Activated CD8-positive, alpha-beta T cell treated with anti-CD3 and anti-CD28 coated beads for 36 hours (primary cell): ENCODE measurements at places on chromosomes 6 and 20.
A peak's percentile ranks its signal among the peaks of the same experiment; 100 is the strongest.

DNA sequence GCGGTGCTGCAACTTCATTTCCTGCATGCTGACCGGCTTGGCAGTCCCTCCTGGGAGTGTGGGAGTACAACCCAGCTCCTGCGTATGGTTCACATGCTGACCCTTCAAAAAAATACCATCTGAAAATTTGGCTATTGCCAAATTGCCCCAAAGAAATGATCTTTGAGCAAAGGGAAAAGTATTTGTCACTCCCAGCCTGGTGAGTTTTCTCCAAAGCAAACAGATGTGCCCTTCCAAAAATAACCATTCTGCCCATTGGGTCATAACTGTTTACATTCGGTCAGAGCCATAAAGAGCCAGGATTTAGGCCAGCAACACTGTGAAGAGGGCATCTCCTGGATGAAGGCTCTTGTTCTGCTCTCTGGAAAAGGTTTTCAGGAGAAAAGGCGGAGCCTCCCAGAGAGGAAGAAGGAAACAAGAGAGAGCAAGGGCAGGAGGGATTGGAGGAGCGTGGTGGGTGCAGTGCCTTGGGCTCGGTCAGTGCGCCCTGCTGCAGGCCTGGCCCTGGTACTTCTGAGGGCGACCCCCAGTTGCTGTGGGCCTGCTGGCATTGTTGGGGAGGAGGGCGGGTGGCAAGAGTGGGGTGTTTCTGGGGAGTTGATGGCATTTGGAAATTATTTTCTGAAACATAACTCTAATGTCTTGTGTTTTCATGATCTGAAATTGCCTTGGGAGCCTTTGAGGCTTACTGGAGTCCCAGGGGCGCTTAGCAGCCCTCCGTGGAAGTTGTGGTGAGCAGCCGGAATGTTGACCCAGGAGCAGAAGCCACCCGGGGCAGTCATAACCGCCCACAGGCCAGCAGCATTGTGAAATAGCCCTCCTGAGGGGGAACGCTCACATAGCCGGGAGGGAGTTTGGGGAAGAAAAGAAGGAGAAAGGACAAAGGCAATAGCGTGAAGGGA is 248.4 kb downstream of the MYLK4 start:
- no peak for DNase-seq

- DNase-seq = no peak
These were observed 122.9 kb upstream of the QKI start for GRCh38 chr6:163291622-163292021.

DNA sequence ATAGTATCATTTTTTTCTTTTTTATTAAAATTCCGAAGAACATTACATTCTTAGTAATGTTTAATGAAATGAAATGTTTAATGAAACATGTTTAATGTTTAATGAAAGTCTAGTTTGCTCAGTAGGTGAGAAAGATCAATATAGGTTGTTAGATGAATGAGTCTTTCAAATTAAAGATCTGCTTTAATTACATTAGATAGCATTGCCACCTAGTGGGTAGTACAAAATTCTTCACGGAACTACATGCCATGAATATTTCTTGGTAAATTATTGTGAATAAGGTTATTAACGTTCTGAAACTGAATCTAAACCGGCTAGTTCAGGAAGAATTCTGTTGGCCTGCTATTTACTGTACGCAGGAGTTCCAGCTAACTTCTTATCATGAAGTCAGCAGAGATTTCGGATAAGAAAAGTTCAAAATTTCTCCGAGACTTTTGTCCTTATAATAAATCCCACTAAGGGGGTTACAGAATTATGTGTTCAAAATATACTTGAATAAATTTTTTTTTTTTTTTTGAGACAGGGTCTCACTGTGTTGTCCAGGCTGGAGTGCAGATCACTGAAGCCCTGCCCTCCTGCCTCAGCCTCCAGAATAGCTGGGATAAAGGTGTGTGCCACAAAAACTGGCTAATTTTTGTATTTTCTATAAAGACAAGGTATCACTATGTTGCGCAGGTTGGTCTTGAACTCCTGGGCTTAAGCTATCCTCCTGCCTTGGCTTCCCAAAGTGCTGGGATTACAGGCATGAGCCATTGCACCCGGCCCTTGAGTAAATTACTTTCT is 7.9 kb upstream of the GMNN start:
- no peak for DNase-seq

DNA sequence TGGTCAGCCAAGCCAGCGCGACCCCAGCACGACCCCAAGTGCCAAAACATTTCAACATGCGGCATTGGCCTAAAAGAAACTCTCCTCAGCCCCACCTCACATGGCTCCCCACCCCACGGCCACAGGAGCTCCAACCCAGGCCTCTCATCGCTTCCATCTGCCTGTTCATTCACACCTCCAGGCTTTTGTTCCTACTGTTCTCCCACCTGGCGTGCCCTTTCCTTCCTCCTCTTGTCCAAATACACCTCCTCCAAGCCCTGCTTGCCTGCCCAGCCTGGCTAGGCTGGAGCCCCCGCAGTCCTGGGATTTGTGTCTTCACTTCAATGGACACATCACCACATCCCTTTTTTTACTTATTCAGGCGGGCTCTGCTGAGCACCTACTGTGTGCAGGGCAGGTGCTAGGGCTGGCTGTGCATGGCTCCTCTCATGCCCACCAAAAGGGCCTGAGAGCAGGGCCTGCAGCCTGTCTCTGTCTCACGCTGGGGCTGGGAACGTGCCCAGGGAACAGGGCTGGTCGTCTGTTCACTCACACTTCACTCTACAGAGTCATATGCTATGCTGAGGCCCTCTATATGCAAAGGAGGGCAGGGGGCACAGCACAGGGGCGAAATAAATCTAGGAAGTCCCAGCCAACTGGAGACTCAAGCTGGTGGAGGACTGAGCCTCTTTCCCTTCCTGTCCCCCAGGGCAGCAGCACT is 61.1 kb downstream of the GRM4 start:
- DNase-seq = no peak

GRCh38 chr6:4653141-4653540 is 123.1 kb upstream of the CDYL start:
- DNase-seq = no peak

GRCh38 chr6:154343473-154344308 is 12.9 kb downstream of the IPCEF1 start:
- DNase-seq = no peak

DNA sequence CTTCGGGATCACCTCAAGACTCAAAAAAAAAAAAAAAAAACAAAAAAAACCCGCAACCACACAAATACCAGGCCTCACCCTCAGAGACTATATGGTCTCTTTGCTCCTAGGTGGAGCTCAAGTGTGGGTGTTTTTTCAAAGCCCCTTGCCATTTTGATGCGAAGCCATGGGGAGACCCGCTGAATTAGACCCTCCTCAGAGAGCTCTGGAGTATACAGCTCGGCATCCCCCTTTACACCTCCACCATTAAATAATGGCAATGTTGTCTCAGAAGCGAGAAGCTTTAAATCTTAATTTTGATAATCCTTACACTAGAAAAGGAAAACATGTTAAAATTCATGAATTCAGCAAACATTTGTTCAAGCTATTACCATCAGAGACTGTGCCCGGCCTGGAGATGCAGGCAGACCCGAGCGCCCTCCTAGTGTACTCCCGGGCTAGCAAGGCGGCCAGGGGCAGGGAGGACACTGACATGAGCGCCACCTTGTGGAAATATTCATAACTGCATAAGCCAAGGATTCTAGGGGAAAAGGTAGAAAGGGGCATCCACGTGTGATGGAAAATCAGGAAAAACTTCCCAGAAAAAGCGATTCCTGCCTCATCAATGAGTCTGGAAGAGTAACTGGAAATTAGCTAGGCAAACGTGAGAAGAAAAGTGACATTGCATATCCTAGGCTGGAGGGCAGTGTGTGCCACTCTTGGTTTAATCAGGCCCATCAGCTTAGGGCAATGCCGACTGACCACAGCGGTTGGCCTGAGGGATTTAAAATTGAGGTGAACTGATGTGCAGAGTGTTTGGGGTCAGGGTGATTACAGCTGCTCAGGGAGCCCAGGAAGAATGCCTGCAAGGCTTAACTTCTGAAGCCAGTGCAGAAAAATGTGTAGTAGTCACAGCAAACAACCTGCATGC is 72.5 kb downstream of the B3GAT2 start:
- peak; percentile 66 for DNase-seq

GRCh38 chr6:33093855-33094254 is 18.1 kb downstream of the HLA-DPB1 start:
- DNase-seq = no peak

DNA sequence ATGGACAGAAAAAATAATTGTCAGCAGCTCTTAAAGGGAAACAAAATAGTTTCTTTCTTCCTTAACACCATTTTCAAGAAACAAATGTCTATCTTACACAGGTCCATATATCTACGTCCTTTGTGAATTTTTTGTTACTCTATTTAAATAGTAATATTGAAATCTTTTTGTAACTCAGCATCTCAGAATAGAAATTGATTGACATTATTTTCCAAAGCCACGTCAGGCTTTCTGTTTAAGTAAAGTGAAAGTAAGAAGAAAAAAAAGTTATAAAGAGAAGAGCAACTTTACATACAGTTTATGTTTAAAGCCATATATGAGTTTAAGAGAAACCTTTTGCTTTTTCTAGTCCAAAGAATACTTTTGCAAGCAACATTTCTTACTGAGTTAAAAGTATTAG is 402.9 kb upstream of the SOX4 start:
- DNase-seq = no peak

- DNase-seq = no peak
These were observed 341.7 kb downstream of the PREX1 start for GRCh38 chr20:48486065-48486464.

DNA sequence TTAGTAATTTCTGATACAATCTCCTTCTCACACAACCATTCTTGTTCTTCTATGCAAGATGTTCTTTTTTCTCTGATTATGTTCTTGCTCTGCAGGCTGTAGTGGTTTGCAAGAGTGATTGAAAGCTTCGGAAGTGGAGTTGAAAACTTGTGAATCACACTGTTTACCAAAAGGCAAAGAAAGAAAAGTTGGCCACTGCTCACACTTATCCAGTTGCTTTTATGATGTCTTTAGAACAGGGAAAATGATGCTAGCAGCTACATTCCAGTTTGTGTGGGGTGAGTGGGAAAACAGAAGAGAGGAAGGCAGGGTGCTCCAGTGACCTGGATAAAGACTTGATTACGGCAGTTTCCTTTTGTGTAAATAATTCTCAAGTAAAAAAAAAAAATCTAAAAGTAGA is 583.3 kb downstream of the TENT5A start:
- DNase-seq = no peak

DNA sequence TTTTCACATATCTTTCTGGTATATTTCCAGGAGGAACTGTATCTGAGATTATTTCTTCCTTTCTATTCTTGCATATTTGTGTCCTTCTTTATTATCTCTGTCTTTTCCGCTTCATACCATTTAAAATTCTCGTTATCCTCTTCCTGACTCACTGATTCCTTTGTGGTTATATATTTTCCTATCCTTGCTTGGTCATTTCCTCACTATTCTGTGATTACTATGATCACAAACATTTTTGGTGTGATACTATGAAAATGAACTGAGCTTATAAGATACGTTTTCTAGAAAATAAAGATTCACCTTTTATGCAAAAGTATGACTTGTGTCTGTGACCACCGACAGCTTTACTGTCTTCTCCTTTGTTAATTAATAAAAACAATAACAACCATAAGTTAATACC is 26.5 kb upstream of the MYCT1 start:
- no peak for DNase-seq

DNA sequence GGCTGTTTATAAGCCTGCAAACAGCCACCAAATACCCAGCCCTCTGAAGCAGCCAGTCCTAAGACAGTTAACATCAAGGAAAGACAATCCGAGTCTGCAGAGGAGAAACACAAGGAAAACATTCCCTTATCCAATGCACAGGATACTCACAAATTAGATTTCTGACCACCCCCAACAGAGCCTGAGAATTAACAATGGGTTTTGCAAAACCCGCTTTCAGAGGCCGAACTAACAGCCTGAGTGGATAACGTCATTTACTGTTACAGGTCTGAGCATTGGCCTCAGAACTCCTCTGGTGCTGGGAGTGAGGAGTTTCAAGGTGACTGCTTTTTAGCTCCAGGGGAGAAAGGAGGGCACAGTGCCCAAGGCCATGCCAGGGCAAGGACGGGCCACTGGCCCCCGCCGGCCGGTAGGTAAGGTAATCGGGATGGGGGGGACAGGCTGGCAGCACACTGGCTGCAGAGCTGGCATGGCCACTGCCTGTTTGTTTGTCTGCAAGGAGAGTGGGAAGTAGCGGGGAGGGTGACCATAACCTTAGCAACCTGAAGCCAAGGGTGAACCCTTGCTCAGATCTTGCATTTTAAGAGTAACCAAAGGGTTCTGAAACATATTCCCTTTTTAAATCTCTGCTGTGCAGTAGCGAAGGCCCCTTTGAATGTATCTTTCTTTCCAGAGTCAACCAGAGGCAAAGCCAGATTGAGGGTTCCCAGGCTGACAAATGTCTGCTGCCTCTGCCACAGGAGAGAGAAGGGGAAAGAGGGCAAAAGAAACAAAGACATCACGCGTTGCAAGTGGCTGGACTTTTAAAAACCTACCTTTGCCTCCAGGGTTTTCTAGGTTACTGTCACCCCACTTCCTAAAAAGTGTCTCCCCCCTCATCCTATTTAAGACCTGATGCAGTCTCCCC is 3.9 kb downstream of the ZMYND8 start:
- no peak for DNase-seq

GRCh38 chr20:12744037-12744436 is 264.7 kb upstream of the SPTLC3 start:
- no peak for DNase-seq

GRCh38 chr6:10719964-10720264 is 3.0 kb upstream of the TMEM14C start:
- DNase-seq = no peak

DNA sequence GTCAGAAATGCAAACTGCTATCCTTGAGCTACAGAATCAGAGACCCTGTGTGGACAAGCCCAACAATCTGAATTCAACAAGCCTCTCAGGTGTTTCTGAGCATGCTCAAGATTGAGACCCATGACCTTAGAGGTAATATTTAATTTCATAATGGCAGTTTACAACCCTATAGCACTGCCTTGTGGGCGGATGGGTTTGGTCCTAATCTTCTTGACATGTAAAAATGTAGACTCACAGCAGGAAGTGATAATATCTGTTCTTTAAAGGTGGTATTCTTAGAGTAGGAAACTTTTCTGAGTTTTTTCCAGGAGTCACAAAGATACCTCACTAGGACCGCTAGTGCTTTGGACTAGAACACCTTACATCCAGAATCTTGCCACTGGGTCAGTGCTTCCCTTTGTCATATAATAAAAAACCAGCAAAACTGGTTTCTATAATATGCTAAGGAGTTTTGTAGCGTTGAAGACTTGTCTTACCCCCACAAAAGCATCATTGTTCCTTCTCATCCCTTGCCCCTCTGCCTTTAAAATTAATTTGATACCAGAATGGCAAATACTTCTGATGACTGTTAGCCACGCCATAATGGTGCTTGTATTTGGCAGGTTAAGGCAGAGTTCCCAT is 52.6 kb downstream of the E2F3 start:
- peak; percentile 33 for DNase-seq

GRCh38 chr6:167811442-167812087 is 15.1 kb upstream of the AFDN start:
- no peak for DNase-seq

- DNase-seq = no peak
These were observed 352.5 kb upstream of the SASH1 start for GRCh38 chr6:147990159-147990558.

DNA sequence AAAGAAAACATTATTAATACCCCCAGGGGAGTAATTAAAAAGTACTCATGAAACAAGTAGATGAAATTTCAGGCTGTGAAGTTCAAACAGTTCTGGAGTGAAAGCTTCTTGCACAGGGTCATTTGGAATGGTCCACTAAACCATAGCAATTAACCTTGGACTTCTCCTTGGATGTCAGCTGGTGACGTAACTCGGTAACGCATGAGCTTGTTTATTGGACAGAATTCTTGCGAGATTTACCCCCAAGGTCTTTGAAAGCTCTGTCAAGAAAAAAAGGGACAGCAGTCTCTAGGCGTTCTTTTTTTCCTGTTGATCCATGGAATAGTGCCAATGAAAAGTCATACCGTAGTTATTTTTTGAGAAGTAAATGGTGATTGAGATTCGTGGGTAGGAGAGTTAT is 2.2 kb downstream of the CD83 start:
- DNase-seq = no peak
